ENCODE measurements at places on chromosomes 1 and 21. TPM values are rescaled to one million over a fixed set of nuclear protein-coding genes. Genes with fewer than 3 reads are reported as not detected.

TTC4 gene
- 21.8 TPM for total RNA-seq

TMEM82 gene
- not detected for total RNA-seq

FMO5 gene
- 3.6 TPM for total RNA-seq

PGLYRP4 gene
- not detected for total RNA-seq

HNRNPU gene
- total RNA-seq, result 395 TPM

C1orf21 gene
- total RNA-seq, result 27.1 TPM

KCNN3 gene
- total RNA-seq, result 3.6 TPM

PTPRC gene
- total RNA-seq, result not detected

OVAAL gene
- not detected for total RNA-seq

HES5 gene
- total RNA-seq, result 0.17 TPM

ITLN2 gene
- total RNA-seq, result not detected

OR10Z1 gene
- not detected for total RNA-seq

SAMD11 gene
- total RNA-seq, result 0.68 TPM

TP73 gene
- total RNA-seq, result not detected
